ENCODE measurements at places on chromosomes 7 and 10.

DNA sequence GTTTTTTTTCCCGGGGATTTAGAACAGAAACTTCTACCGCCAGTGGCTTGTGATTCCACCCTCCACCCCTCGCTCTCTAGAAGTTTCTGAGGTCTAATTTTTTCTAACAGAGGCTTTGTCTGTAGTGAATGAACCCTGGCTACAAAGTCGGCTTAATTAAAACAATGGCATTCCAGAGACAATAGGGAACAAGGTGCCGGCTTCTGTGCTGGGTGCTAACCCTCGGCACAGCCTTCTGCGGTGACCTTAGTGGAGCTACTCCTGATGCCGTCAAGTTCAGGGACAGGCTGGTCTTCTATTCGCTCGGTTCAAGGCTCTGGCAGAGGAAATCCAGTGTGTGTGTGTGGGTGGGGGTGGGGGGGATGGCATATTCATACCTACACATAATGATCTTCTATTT is 32.1 kb upstream of the ENO4 start:
- DNase-seq: no peak

DNA sequence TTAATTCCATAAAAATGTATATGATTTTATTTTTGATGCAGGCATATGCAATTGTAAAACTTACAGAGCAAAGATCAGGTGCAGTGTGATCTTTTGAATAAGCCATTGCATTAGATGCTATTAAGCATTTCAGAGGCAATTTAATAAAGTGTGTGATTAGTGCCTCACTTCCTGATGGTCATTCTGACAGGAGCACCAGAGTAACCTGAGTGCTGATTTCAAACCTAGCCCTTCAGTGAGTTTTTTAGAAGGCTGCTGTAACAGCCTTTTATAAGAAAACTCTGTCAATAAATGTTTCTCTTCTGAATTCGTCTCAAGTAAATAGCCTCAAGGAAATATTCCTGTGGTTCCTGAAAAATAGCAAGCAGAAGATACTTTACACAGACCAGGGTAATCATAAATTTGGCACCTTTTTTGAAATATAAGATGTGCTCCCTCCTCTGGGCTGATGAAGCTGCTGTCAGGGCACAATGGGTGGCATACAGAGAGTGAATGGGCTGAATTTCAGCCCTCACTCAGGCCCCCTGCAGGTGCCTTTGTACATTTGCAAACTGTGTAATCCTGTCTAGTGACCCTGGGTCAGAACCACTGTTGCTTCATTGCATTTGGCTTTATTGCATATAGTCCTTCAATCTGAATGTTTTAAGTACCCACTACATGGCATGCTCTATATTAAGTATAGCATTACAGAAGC is 193.7 kb upstream of the CSTF2T start:
- no peak for DNase-seq

DNA sequence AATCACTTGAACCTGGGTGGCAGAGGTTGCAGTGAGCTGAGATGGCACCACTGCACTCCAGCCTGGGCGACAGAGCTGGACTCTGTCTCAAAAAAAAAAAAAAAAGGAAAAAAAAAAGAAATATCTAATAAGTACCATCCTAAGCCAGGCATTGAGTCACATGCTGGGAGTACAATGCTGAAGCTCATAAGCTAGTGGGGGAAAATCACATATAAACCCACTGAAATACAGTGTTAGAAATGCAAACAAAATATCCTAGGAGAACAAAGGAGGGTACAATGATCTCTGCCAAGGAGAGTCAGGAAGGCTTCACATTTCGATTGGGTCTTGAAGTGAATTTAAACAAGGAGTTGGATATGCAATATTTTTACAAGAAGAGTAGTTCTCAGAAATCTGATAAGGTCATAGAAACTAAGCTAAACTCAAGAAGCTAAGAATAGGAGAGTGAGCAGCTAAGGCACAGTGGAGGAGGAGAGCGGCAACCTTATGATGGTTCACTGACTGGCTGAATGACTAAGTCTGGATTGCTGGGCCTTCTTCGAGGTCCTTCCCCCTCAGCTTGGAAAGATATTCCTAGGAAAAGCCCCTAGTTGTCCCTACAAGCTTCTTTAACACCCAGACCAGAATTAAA is 115.5 kb downstream of the PHTF2 start:
- no peak for DNase-seq

- no peak for DNase-seq
Observed at GRCh38 chr10:132922872-132923271, 19.5 kb downstream of the CFAP46 start.

DNA sequence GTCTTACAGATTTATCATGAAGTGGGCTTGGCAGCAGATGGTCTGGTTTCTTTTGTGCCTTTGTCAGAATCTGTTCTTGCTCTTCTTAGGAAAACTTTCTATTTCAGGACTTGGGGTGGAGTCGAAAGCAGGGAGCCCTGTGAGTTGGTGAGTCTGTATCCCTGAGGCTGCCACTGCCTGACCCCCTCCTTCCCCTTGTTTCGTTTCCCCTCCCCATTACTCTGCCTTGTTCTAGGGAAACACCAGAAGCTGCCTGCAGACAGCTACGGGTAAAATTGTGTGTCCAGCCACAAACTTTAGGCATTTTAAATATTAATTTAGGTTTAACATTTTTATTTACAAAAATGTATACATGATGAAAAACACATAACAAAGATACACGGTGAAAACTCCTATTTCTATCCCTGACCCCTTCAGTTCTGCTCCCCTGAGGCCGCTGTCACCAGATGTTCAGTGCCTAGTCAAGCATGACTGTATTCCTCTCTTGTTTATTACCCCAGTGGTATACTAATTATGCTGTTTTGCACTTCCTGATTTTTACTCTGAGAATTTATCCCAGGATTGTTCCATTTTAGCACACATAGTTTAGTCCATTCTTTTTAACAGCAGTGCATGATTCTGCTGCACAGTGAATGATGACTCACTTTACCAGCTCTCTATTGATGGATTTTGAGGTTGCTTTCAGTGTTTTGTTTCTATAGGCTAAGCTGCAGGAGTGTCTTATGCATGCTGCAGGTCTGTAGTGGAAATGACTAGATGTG is 9.1 kb downstream of the TSPAN14 start:
- peak; percentile 72 for DNase-seq

- no peak for DNase-seq
Observed at GRCh38 chr7:51222916-51223315, 93.7 kb downstream of the COBL start.

DNA sequence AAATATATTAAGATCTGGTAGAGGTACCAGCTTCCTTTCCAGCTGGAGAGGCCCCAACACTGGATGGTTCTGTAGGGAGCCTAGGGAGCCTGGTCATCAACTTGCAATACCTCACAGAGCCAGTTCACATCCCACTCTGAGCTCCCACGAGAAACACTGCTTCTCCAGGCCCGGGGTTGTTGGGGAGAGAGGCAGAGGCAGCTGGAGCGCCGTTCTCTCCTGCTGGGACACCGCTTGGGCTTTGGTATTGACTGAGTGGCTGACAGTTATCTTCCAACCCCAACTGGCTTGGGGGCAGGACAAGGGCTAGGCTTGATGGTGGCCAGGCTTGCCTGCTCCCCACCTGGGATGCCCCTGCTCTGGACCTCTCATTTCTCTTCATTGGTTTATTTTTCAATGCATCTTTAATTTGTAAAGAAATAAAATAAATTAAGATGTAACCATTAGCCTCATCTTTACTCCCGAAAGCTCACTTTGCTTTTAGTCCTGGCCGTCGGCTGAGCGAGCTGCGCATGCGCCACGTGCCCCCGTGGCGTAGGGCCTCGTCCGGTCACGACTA is 10.0 kb upstream of the CHCHD1 start:
- peak; percentile 76 for DNase-seq

DNA sequence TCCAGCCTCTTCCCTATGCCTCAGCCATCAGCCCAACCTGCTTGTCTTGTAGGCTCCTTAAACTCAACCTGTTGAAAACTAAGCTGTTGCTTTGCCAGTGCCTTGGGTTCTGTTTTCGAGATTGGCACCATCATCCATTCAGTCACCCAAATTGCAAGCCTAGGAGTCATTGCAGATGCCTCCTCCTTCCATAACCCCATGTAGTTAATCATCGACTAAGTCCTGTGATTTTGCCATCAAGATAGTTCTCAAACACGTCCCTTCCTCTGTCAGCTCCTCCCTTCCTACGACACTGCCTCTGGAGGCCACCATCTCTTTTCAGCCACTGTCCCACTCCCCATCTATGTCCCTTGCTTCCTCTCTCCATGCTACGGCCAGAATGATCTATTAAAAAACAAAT is 168.1 kb downstream of the RAB11FIP2 start:
- DNase-seq: no peak

Data from fibroblast of skin of abdomen (primary cell).